T-helper 22 cell (primary cell): ENCODE measurements at places on chromosomes 13 and 19.

GRCh38 chr19:15529774-15530372 lies 21.5 kb downstream of the CYP4F22 start:
- no peak for DNase-seq

- DNase-seq: no peak
These were observed 42.5 kb downstream of the GNG7 start for GRCh38 chr19:2659856-2660432.

GRCh38 chr13:25371875-25372283 lies at the start of gene ATP8A2:
ATP8A2 (plus strand) TSS chr13:25371974; CDS start chr13:25372213, 239 bp downstream.
- DNase-seq: no peak

GRCh38 chr19:17599780-17600179 lies 44.3 kb downstream of the COLGALT1 start:
- no peak for DNase-seq

GRCh38 chr19:31512181-31512970 lies 163.1 kb upstream of the TSHZ3 start:
- no peak for DNase-seq

GRCh38 chr13:23086968-23087623 lies 93.7 kb upstream of the SGCG start:
- no peak for DNase-seq

DNA sequence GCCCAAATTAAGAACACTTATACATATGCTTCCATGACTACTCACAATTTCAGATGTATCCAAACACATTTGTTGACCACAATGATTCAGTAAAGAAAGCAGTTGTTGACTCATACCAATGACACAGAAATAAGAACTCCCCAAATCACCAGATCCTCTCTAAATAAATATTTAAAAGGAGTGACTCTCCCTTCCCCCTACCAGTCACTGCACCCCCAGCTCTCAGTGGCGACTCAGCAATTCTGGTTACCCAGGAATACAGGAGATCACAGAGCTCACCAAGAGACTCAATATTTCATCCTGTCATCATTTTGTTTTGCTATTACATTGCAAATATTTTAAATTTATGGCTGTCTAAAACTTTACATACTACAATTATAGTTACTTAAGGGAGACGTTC lies 131.5 kb downstream of the RGCC start:
- no peak for DNase-seq
